ENCODE measurements at places on chromosomes 7 and 10.

DNA sequence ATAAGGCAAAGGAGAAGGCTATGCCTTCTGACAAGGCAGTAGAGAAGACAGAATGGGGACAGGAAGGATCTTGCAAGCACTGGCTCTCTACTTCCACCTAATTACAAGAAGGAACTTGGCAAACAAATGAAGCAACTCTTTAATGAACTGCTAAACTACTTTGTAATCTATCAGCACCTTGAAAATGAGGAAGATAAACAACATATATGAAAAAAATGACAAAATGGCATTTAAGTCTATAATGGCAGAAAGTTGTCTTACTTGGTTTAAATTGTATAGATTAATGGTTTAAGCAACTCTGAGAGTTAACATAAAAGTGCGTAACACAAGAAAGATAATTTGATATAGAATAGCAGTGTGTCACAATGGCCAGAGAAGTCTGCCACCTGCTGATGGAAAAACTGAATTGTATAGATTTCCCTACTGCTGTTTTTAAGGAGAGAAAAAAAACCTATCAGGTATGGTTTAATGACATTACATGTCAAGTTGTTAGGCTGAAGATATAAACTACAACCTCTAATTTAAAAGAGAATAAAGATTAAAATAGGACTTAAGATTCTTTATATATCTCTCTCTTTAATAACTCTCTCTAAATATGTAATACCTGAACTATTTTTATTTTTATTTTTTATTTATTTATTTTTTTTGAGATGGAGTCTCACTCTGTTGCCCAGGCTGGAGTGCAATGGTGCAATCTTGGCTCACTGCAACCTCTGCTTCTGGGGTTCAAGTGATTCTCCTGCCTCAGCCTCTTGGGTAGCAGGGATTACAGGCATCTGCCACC lies 11.8 kb downstream of the NT5C3A start:
- DNase-seq = peak; percentile 71

DNA sequence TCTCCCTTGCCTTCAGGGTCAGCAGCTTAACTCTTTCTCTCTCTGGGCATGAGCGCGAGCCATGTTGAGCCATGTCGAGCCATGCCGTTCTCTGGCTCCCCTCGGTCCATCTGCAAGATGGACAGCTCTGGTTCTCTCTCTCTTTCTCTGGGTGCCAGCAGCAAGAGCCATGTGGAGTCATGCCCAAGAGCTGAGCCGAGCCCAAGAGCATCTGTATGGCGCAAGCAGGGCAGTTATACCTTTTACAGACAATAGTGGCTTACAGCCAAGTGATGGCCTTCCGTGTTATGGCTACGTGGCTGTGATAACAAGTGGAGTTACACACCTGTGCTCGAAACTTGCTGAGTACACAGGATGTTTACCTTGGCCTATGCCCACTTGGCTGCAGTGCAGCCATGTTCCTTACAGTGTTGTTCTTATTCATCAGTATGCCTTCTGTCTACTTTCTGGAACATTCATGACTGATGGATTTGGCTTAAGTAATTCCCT lies 327.7 kb downstream of the GLRX3 start:
- no peak for DNase-seq

DNA sequence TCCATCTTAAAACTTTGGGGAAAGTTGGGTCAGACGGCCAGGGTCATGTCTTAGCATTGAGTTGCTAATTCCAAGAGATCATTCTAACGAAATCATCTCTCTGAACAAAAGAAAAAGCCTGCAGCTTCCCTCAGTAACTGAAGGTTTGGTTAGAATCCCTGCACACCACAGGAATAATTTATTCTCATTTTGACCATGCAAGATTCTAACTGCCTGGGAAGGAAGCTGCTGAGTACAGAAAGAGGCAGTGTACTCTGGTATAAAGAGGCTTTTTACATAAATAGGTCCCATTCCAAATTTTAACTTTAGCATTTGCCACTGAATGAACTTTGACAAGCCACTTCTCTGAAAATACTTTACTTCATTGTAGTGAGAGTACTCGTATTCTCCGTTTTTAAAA lies 76.9 kb upstream of the RSBN1L start:
- no peak for DNase-seq

DNA sequence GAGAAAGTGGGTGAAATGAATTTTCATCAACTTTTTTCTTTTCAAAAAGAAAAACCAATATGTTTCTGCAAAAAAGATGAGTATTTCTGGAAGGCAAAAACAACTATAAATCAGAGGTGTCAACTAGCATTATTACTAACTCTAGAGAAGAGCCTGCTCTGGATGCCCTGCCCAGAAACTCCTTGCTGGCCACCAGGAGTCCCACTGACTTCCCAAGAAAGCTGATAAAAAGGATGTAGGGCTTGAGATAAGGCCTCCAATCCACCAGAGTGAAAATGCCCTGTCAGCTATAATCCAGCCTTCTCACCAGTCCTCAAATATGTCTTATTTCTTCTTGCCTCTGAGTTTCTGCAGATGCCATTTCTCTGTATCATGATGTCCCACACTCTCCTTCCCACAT lies 16.7 kb upstream of the FZD1 start:
- no peak for DNase-seq
